ENCODE measurements at places on chromosomes 6 and 20.
A peak's percentile ranks its signal among the peaks of the same experiment; 100 is the strongest.

DNA sequence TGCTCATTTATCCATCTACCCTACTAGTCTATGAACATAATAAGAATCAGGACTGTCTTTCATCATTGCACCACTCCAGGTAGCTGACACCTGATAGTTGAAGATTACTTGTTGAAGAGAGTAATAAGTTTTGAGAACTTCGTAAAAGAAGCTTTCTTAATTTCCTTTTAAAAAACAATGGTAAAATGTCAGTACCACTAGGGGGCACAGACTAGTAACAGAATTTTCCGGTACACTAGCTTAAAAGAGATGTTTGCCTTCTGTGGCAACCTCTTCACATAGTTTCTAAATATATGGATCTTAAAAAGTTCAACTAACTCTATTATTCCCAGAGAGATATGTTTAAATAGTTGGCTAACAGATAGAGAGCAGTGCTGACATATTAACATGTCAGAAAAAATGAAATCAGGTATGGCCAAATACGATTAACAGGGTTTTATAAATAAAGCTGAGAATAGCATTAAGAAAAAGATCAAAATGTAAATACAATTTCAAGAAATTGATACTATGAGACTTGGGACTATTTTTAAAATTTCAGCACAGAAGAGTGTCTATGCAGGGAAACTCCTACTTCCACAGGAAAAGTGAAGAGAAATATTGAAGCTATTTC lies 5.4 kb upstream of the KCNQ5 start:
- no peak for DNase-seq
- peaks cover 37% of the 10 kb centered on the region for H3K27me3 ChIP-seq
- H3K27ac ChIP-seq: no peak overlapping the region
- H3K4me1 ChIP-seq: peaks cover 26% of the 10 kb centered on the region
- no peak overlapping the region for H3K4me3 ChIP-seq
- H3K36me3 ChIP-seq: no peaks in the 10 kb centered on the region

DNA sequence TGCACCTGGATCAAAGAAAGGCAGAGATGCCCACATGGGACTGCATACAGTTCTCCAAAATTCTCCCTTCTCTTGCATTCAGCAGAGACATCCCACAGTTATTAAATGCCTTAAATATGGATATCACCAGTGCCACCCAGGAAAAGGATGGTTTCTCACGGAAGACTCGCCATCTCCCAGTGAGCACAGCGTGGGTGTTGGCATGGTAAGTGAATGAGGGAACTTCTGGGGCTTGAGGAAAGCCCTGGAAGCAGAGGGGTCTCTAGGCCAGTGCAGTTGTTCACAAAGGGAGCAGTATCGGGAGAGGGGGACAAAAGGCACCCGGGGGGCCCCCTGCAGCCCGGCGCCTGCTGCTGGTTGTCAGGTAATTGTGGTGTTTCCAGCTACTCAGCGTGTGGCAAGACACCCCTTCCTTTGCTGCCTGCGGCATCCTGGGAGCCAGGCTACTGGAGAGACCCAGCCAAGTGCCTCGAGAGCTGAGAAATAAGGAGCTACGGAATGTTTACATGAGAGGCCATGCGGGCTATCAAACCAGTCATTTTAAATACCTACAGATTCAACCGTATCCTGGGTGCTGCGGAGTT lies 125.4 kb downstream of the PXDC1 start:
- H3K4me3 ChIP-seq: no peak overlapping the region
- no peaks in the 10 kb centered on the region for H3K36me3 ChIP-seq
- peaks cover 48% of the 10 kb centered on the region for H3K4me1 ChIP-seq
- H3K27me3 ChIP-seq: peaks cover 11% of the 10 kb centered on the region

DNA sequence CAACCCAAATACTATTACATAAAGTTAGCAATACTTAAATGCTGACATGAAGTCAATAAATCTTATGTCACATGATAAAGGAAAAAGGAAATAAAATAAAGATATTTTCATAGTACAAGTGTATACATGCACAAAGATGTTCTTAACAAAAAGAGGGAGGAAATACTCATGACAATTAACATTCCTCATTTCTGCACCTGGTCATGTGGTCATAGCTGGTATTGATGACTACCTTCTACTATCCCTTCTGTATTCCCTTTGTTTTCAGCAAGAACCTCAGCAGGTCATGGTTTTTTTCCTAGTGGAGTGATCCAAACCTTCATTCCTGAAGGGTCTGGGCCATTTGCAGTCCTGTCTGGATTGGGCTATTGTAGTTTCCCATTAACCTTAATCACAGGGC lies 43.5 kb upstream of the FYN start:
- H3K27ac ChIP-seq: no peak overlapping the region
- H3K4me1 ChIP-seq: peaks cover 22% of the 10 kb centered on the region
- H3K36me3 ChIP-seq: no peaks in the 10 kb centered on the region

- H3K27ac ChIP-seq: no peak overlapping the region
- peaks cover 15% of the 10 kb centered on the region for H3K36me3 ChIP-seq
- no peak for DNase-seq
- H3K27me3 ChIP-seq: peaks cover 2% of the 10 kb centered on the region
- H3K4me3 ChIP-seq: peak overlapping the region; percentile 62
These were observed 131.5 kb upstream of the KCNK16 start for GRCh38 chr6:39453956-39454524.

- no peak overlapping the region for H3K27ac ChIP-seq
- no peaks in the 10 kb centered on the region for H3K27me3 ChIP-seq
- DNase-seq: no peak
These were observed 119.3 kb upstream of the F13A1 start for GRCh38 chr6:6439778-6440177.

GRCh38 chr20:19815553-19815991 lies 57.5 kb downstream of the RIN2 start:
- H3K36me3 ChIP-seq: no peaks in the 10 kb centered on the region
- no peaks in the 10 kb centered on the region for H3K27me3 ChIP-seq
- H3K4me1 ChIP-seq: no peaks in the 10 kb centered on the region
- no peak overlapping the region for H3K4me3 ChIP-seq
- peak overlapping the region; percentile 7 for H3K27ac ChIP-seq
- no peak for DNase-seq

DNA sequence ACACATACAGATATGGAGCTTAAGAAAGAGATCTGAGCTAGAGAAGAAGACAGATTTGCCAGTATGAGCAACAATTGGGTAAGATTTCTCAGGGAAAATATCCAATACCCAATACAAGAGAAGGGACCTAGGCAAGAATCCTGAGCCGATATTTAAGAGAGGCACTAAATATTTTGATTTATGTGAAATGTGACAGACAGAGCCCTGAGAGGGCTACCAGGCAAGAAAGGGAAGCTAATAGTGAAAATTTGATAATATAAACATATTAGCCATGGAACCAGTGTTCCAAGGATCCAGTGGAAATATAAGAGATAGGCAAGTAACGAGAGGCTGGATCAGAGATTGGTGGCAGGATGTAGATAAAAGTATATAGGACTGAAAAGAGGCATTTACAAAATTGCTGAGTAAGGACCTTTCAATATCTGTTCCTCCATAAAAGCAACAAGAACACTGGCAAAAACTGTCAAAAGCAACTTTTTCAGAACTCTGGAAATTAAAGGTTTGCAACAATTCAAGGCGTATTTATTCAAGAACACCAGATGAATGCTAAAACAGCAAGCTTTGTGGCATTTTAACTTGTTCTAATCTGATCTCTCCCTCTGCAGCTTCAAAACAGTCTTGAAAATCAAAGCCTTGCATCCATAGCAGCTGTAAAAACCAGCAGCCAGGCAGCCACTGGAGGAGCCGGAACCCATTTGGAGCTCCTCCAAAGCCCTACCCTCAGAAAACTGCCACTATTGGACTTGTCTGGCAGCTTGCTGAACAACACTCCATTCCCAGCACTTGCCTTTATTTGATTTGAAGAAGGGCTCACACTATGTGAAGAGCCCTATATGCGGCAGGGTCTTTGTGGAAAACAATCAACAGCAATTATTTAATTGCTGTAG lies 58.8 kb downstream of the REV3L start:
- DNase-seq: no peak
- H3K27me3 ChIP-seq: no peaks in the 10 kb centered on the region
- H3K4me3 ChIP-seq: no peak overlapping the region
- no peak overlapping the region for H3K27ac ChIP-seq

DNA sequence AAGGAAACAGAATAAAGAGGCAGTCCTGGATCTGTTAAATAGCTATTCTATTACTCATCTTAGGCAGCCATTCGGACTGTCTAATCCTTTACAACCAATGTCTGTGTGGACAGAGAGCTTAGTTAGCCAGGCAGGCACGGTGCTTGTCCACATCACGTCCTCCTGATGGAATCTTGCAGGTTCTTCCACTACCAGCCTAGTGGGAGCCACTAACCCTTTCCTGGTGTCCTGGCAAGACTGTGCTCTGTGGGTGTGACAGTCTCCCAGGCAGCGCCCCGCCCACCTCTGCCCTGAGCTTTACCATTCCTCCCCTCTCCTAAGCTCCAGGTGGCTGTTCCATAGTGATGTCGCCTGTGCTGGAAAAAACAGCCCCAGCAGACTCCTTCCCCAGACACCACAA lies 78.3 kb upstream of the CLDN20 start:
- peak overlapping the region; percentile 90 for H3K27ac ChIP-seq
- H3K4me1 ChIP-seq: peaks cover 33% of the 10 kb centered on the region
- DNase-seq: peak; percentile 60
- H3K36me3 ChIP-seq: 0 out of 2 replicates have a peak, but pooled peaks cover 3% of the 10 kb centered on the region

GRCh38 chr20:61292821-61293612 lies 41.0 kb downstream of the CDH4 start:
- peaks cover 16% of the 10 kb centered on the region for H3K27me3 ChIP-seq
- H3K4me3 ChIP-seq: no peak overlapping the region
- H3K27ac ChIP-seq: no peak overlapping the region
- no peak for DNase-seq
- peaks cover 3% of the 10 kb centered on the region for H3K36me3 ChIP-seq

DNA sequence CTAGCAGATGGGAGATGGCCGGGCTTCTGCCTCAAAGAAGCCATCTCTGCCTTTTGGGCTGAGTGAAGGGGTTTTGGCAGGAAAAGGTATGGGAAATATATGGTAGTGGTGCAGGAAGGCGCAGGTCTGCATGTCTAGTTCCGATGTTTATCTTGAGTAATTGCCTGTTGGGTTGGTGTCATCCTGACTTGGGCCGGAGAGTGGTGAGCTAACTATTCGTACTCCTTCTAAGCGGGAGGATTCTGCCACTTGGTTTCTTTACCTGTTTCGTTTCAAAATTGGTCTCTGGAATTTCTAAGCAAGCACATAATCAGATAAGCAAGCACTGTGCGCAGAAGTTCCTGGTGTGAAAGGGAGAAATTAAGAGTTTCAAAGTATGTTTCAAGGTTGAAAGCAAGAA lies 229.6 kb downstream of the SAMD5 start:
- H3K4me3 ChIP-seq: no peak overlapping the region
- no peak overlapping the region for H3K27ac ChIP-seq
- no peaks in the 10 kb centered on the region for H3K36me3 ChIP-seq
- no peak for DNase-seq
- no peaks in the 10 kb centered on the region for H3K27me3 ChIP-seq
- H3K4me1 ChIP-seq: peaks cover 20% of the 10 kb centered on the region

- H3K27me3 ChIP-seq: no peaks in the 10 kb centered on the region
- no peak overlapping the region for H3K4me3 ChIP-seq
These were observed 58.7 kb upstream of the TGM3 start for GRCh38 chr20:2237059-2237458.

- DNase-seq: no peak
- no peak overlapping the region for H3K4me3 ChIP-seq
- H3K27me3 ChIP-seq: no peaks in the 10 kb centered on the region
- H3K36me3 ChIP-seq: no peaks in the 10 kb centered on the region
- H3K4me1 ChIP-seq: peaks cover 14% of the 10 kb centered on the region
These were observed 136.1 kb downstream of the FOXC1 start for GRCh38 chr6:1745814-1746213.

DNA sequence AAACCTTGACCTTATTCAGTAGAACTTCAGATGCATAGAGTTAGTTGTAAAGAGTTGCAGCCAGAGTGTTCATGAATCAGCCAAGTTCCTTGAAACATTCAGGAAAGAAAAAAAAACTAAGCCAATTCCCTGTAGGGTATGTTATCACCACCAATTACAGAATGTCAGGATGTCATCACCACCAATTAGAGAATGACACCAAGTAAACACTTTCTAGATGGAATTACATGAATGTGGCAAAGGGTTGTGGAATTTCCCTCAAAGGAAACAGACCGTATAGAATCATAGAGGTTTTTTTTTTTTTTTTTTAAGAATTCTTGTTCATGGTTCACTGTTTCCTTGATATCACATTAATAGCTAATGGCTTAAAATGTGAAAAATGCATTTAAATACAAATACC lies 472.1 kb upstream of the RNF217 start:
- no peak overlapping the region for H3K4me3 ChIP-seq
- no peaks in the 10 kb centered on the region for H3K36me3 ChIP-seq
- no peak for DNase-seq
- no peaks in the 10 kb centered on the region for H3K27me3 ChIP-seq

All from WTC11 (cell line).